Hematopoietic multipotent progenitor cell treated with erythropoietin and hydrocortisone succinate and interleukin-3 and kit ligand, for 6 days (in vitro differentiated cells): ENCODE measurements at places on chromosomes 2 and 18.

- peak; percentile 77 for DNase-seq
These were observed 19.3 kb downstream of the STK25 start for GRCh38 chr2:241489088-241489487.

- DNase-seq: peak; percentile 41
These were observed 67.0 kb downstream of the ZNF521 start for GRCh38 chr18:25284861-25285550.

DNA sequence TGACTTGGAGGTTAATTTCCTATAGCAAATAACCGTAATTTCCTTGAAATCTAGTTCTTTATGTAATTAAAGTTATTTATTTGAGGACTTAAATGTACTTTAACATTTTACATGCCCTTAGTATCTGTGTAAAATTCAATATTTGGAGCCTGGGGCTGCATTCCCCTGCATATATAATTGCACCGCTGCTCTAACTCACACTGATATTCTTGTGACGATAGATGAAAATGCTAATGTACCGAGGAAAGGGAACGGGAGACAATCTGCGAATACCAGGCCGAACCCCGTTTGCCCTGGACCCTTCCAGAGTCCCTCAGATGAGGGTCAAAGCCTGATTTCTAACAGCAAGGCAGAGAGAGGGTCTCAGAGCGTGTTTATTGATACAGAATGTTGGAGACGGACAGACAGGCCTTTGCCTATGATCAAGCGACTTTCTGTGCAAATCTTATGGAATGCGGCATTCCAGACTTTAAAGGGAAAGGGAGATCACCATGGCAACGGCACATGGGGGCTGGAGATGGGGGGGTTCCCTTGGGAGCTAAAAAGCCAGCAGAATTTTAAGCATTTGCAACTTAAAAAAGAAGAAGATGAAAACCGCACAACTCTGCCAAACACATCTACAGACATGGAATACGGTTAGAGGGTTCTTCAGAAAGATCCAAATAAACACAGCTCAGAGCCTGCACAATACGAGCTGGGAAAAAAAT lies 57.6 kb upstream of the TWIST2 start:
- DNase-seq: no peak

DNA sequence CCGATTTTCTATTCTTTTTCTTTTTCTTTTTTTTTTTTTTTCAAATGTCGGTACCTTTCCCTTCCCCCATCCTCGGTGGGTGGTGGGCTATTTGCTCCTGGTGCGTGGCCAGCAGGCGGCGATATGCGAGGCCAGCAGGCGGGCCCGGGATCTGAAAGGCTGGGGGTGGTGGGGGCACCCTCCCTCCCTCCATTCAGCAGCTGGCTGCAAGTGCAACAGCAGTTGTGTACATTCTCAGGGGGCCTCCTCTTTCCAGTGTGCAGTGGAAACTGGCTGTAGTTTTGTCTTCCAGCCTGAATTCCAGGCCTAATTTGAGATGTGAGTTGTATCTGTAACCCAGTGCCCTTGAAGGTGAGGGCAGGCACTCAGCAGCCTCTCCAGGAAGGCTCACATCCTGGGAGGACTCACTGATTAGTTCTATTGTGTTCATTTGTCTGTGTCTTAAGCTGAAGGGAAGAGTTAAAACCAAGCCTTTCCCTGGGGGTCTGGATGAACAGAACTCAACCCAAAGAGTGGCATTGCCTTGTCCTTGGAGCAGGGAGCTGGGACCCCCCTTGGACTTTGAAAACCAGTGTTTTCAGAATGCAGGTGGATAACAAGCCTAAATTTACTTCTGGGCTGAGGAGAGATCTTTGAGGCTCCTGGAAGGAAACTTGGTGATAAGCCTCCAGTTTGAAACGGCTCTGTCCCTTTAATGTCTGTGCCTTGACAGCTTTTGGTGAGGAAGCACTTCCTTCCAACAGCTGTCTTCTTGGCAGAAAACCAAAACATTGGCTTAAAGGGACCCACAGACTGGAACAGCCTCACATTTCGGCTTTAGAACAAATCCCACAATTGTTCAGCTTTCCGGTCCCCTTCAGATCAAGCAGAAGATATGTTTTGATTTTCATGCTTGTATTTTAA lies 3.3 kb downstream of the MYCN start:
- peak; percentile 71 for DNase-seq

DNA sequence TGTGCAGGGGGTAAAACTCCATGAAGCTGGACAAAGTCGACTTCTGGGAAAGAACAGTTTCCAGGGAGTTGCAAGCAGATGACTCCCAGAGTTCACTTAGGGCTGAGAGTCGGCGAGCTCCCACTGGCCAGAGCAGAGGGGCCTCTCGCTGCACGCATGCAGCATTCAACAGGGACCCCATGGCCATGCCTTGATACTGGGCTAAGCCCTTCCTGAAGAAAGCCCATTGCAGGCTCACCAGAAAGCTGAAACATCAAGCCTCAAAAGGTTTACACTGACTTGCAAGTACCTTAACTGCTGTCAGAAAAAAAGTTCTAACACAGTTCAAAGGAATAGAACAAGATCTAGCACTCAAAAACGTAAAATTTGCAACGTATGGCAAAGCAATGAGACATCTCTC lies 56.4 kb downstream of the NDUFA10 start:
- DNase-seq: no peak

- DNase-seq: no peak
These were observed 135.4 kb downstream of the COL6A3 start for GRCh38 chr2:237278568-237278967.

GRCh38 chr2:194815475-194815874 lies 841.6 kb upstream of the SLC39A10 start:
- no peak for DNase-seq

DNA sequence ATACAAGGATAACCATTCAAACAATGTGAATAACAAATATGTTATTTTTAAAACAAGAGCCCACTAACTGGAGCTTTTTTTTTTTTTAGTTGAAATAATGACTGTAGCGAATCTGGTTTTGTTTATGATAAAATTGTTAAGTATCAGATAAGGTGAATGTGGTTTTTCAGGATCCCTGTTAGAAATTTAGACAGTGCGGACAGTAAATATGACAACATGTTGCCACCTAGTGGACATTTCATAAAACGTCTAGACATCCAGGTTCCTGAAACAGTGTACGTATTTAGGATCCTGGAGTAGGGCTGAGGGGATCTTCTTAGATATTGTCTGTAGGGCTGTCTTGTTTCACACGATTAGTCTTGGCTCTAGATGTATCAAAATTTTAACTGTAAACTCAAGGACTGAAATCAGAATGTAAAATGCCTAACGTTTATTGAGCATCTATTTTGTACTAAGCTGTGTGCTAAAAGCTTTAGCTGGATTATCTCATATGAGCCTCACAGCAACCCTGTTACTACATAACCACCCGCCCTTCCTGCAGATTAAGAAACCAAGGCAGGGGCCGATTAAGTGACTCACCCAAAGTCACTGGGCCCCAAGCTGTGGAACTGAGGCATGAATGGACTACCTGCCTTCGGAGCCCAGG lies 23.9 kb upstream of the CCDC68 start:
- DNase-seq: peak; percentile 92

DNA sequence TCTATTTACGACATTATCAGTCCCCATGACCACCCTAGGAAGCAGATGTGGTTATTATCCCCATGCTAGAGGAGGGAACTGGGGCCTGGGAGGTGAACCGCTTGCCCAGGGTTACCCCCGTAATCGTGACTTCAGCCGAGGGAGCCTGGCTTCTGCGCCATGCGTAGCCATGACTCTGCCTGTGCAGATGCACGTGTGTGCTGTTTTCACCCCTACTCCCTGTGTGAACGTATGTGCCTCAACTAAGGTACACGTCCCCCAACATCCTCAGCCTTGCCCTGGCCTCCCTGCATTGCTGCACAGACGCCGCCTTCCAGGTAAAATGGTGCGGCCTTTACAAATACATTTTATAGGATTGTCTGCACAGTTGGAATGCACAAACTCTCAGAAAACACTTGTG lies 40.2 kb downstream of the LPIN1 start:
- DNase-seq: no peak

GRCh38 chr2:2701813-2702212 lies 370.7 kb upstream of the MYT1L start:
- no peak for DNase-seq

GRCh38 chr2:209762563-209762962 lies 9.1 kb upstream of the UNC80 start:
- no peak for DNase-seq

DNA sequence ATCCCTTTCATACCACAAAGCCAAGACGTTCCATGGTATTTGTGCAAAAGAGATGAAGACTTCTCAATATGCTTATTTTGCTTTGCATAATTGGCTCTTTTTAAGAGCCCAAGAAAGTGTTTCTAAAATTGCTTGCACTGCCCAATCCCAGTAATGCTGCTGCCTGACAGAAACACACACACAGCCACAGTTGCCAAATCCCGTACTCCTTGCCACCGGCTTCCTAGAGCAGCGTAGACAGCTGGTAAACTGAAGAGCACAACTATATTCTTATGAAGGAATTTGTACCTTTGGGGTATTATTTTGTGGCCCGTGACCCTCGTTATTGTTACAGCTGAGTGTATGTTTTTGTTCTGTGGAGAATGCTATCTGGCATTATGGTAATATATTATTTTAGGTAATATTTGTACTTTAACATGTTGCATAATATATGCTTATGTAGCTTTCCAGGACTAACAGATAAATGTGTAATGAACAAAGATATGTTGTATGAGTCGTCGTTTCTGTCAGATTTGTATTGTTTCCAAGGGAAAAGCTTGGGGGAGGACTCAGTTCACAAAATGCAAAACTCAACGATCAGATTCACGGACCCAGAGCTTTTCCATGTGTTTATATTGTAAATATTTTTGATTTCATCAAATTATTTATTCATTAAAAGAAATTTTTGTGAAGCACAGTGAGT lies 202.9 kb upstream of the RAB12 start:
- no peak for DNase-seq

DNA sequence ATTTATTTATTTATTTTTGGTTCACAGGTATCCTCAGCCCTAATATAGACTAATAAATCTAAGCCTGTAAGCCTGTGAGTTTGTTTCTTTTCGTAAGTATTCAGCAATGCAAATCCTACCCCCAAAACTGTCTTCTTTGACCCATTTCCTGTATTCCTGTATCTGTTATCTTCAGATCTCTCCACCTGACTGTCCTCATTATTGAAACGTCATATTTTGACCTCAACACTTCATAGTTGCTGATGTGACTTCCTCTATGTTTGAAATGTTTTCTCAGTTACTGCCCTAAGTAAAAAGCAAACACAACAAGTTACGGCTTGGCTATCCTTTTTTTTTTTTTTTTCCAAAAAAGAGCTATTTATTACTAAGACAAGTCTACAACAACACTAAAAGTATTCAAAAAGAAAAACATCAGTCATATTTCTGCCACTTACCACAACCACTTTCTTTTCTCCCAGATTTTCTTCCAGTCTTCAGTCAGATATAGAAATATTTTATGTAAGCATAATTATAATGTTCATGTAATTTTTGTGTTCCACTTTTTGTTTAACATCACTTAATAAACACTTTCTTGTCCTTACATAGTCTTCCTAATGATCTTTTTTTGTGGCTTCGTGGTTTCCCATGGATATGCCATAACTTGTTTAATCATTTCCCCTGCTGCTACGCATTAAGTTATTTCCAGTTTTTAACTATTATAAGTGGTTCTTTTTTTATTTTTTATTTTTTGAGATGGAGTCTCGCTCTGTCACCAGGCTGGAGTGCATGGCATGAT lies 45.0 kb upstream of the EML4 start:
- DNase-seq: peak; percentile 30

DNA sequence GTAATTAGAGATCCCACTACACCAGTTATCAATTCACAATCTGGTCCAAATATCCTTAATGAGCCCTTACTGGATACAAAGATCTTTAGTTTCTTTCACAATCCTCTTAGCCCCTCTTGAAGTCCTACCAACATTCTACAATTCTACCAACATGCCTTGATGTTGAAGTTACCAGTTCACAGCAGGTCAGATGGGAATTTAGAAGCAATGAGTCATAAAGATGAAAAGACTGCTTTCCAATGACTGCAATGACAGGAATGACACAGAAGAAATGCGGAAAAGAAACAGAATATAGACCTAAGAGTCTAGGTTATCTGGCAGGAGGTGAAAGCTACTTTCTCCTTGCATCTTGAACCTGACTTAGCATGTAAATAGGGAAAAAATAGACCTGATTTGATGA lies 24.5 kb downstream of the RTTN start:
- no peak for DNase-seq

GRCh38 chr2:226300196-226300886 lies 499.3 kb downstream of the IRS1 start:
- no peak for DNase-seq

- DNase-seq: no peak
These were observed 9.9 kb downstream of the KLHL23 start for GRCh38 chr2:169743549-169743948.

DNA sequence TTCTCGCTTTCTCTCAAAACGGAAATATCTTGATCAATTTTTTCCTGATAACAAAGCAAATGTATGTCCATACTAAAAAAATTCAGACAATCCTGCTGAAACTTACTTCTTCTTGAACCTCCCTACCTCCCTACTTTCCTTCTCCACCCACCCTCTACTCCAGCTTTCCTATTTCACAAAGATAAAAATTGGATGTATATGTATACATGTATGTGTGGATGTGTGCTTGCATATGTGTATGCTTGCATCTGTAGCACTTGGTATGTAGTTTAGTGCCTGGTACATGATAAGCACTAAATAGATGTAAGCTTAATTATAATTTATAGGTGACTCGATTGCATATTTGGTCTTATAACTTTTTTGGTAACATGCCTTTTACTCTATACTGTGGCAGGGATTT lies 167.5 kb upstream of the ITGA4 start:
- DNase-seq: no peak

- DNase-seq: no peak
These were observed 3.8 kb upstream of the TMSB10 start for GRCh38 chr2:84901593-84902120.

DNA sequence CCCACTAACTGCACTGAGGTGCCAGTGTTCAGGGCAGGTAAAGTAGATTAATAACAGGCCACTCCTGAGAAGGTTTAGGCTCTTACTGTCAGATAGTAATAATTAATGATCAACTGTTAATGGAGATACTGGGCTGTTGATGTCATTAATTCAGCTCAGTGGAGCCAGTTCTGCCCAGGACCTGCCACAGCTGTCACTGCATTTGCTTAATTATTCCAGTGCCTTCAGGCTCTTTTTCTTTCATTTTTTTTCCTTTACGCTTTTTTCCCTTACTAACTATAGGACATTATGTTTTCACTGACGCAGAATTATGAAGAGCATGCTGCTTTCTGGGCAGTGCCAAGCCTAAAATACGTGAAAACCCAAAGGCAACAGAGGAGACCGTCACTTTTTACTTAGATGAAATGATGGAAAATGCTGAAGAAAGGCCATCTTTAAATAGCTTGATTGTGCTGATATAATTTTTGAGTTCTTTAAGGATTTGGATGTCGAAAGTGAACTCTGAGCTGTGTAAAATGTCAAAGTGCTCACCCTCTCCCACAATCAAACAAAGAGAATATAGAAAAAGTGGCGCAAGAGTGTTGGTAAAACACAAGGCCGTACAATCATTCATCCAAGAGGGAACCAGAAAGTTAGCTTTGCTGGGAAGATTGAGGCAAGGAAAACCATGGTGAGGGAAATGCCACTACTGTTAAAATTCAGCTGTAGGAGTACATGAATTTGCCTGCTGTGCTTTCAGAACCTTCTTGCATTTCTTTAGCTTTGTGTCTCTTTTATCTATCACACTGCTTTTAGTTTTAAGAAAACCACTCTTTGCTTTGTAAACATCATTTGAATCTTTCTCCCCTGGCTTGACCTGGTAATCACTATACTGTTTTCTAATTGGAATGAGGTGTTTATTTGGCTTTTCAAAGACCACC lies 192.0 kb upstream of the ZEB2 start:
- no peak for DNase-seq

- DNase-seq: no peak
These were observed 21.0 kb upstream of the IL37 start for GRCh38 chr2:112889976-112890375.

- DNase-seq: no peak
These were observed 41.4 kb upstream of the RNU4ATAC start for GRCh38 chr2:121489284-121489683.
